HFFc6 (cell line): ENCODE measurements at places on chromosomes 3 and 15. TPM values are rescaled to one million over a fixed set of nuclear protein-coding genes. Genes with fewer than 3 reads are reported as not detected.

GRCh38 chr3:168037020-168037419 lies 58.7 kb downstream of the GOLIM4 start:
- DNase-seq, result no peak
- peaks cover 20% of the 10 kb centered on the region for H3K4me1 ChIP-seq
- no peaks in the 10 kb centered on the region for H3K27me3 ChIP-seq
- peaks cover 44% of the 10 kb centered on the region for H3K36me3 ChIP-seq
- H3K4me3 ChIP-seq, result no peak overlapping the region
- no peak overlapping the region for H3K27ac ChIP-seq

- DNase-seq, result peak; percentile 47
- peaks cover 2% of the 10 kb centered on the region; the same call in 1 of the 2 replicates for H3K27me3 ChIP-seq
- peaks cover 40% of the 10 kb centered on the region for H3K4me1 ChIP-seq
- no peaks in the 10 kb centered on the region for H3K36me3 ChIP-seq
- no peak overlapping the region for H3K4me3 ChIP-seq
Observed at GRCh38 chr3:106333911-106334618, 465.3 kb upstream of the CBLB start.

DNA sequence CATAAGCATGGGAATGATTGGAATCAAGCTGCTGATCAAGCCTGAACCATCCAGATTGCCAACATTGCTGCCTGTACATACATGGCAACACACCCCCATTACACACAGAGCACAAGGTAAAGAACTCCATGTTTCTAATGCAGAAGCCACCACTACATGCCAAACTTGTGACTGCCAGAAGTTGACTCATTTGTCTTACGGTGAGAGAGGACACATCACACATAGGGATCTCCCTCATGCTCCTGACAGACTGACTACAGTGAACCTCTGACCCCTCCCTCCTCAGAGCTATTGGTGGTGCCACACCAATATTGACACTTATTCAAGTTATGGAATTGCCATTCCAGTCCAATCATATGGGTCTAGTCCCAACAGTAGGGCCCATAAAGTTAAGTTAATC lies 42.3 kb downstream of the EFHB start:
- peak overlapping the region; percentile 9; the same call in 1 of the 2 replicates for H3K27ac ChIP-seq
- H3K27me3 ChIP-seq, result no peaks in the 10 kb centered on the region; the same call in 1 of the 2 replicates
- H3K4me1 ChIP-seq, result peaks cover 39% of the 10 kb centered on the region

- H3K4me3 ChIP-seq, result no peak overlapping the region
- no peak for DNase-seq
- no peaks in the 10 kb centered on the region for H3K36me3 ChIP-seq
- H3K27me3 ChIP-seq, result no peaks in the 10 kb centered on the region
- H3K4me1 ChIP-seq, result no peaks in the 10 kb centered on the region
Observed at GRCh38 chr3:74001436-74001835, 376.7 kb upstream of the PDZRN3 start.

DNA sequence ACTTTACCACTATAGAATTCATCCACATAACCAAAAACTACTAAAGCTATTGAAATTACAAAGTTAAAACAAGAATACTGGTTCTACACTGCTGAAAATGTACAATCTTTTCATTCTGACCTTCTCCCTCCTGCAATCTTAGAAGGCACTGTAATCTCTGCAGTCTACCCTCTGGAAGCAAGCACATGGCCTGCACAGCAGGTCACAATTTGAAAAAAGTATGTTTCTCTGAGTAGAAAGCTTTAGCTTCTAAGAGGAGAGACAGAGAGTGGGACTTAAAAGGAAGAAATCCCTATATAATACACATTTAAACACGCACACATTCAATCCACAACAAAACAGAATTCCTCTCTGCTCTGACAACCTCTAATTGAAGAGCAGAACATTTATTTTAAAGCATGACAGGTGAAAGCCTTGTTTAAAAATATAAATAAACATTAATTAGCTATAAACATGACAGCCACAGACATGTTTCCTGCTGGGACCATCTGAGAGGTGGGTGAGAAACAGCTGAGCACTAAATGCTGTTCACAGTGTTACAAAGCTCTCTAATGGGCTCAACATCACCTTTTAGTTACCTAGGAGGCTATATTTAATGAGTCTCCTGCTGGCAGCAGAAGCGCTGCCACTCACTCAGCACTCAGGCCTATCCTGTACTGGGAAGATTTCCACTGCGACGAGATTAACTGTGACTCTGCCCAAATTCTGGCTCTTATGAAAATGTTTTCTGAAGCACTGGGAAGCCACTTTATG lies 447.4 kb downstream of the AGBL1 start:
- H3K4me3 ChIP-seq, result no peak overlapping the region
- no peaks in the 10 kb centered on the region for H3K36me3 ChIP-seq
- H3K4me1 ChIP-seq, result no peaks in the 10 kb centered on the region
- H3K27ac ChIP-seq, result no peak overlapping the region
- DNase-seq, result no peak
- H3K27me3 ChIP-seq, result no peaks in the 10 kb centered on the region

GRCh38 chr3:117035745-117036144 lies 326.2 kb downstream of the TUSC7 start:
- no peaks in the 10 kb centered on the region for H3K36me3 ChIP-seq
- H3K27me3 ChIP-seq, result no peaks in the 10 kb centered on the region; the same call in 1 of the 2 replicates
- H3K27ac ChIP-seq, result no peak overlapping the region
- DNase-seq, result no peak

DNA sequence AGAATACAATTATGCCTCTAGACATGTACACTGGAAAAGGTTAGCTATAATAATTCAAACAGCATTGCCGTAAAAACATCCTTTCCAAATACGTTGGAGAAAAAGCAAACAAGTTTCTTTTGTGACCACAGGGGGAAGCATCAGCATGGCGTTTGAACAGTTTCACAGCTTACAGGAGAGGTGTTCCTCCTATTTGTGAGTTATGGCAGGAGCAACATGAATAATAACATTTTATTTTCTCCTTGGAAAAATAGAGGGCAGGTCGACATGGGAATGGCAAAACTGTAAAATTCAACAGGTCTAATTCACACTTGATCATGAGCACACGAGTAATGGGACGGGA lies 39.7 kb upstream of the GADL1 start:
- peaks cover 3% of the 10 kb centered on the region; the same call in 1 of the 2 replicates for H3K27me3 ChIP-seq
- peak; percentile 38 for DNase-seq
- H3K4me1 ChIP-seq, result peaks cover 10% of the 10 kb centered on the region
- no peak overlapping the region for H3K27ac ChIP-seq
- no peak overlapping the region; the same call in 1 of the 2 replicates for H3K4me3 ChIP-seq
- H3K36me3 ChIP-seq, result no peaks in the 10 kb centered on the region

GRCh38 chr15:57031082-57031481 lies 112.6 kb downstream of the TCF12 start:
- H3K4me1 ChIP-seq, result peaks cover 22% of the 10 kb centered on the region
- DNase-seq, result no peak
- H3K36me3 ChIP-seq, result no peaks in the 10 kb centered on the region; the same call in 1 of the 2 replicates
- no peaks in the 10 kb centered on the region for H3K27me3 ChIP-seq
- H3K27ac ChIP-seq, result no peak overlapping the region
- H3K4me3 ChIP-seq, result no peak overlapping the region

GRCh38 chr15:87549296-87549695 lies 707.2 kb downstream of the NTRK3 start:
- H3K27ac ChIP-seq, result no peak overlapping the region
- DNase-seq, result no peak
- peaks cover 2% of the 10 kb centered on the region; the same call in 1 of the 2 replicates for H3K27me3 ChIP-seq
- H3K36me3 ChIP-seq, result no peaks in the 10 kb centered on the region
- H3K4me3 ChIP-seq, result no peak overlapping the region

DNA sequence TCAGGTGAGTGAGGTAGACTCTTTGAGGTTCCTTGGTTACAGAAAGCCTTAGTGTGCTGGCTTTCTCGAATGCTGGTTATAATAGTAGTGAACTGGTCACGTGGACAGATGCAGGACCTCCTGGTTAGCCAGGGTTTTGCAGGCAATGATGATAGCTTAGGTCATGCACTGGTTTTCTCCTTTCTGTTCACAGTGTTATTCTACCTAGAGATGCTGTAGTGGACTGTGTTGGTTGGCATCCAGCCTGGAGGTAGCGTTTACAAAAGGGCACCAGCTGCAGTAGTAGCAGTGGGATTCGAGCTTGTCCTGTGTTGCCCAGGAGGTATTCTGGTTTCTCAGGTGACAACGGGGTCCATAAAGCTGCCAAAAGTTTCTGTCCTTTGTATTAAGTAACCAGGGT lies 27.0 kb downstream of the PCCB start:
- no peaks in the 10 kb centered on the region for H3K27me3 ChIP-seq
- H3K36me3 ChIP-seq, result peaks cover 49% of the 10 kb centered on the region
- no peak overlapping the region for H3K4me3 ChIP-seq

DNA sequence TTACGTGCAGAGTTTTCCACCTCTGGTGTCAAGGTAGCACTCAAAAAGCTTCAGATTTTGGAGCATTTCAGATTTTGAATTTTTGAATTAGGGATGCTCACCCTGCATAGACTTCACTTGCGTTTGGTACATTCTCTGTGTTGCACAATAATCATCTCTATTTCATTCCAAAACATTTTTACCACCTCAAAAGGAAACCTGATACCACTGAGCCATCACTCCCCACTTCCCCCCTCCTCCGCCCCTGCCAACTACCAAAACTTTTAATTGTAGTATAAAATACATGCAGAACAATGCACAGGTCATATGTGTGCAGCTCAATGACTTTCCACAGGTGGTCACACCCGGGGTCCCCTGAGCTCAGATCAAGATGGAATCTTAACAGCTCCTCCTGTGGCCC lies 208.8 kb downstream of the SV2B start:
- H3K27ac ChIP-seq, result no peak overlapping the region
- no peaks in the 10 kb centered on the region for H3K4me1 ChIP-seq
- DNase-seq, result no peak
- peaks cover 10% of the 10 kb centered on the region for H3K27me3 ChIP-seq

DNA sequence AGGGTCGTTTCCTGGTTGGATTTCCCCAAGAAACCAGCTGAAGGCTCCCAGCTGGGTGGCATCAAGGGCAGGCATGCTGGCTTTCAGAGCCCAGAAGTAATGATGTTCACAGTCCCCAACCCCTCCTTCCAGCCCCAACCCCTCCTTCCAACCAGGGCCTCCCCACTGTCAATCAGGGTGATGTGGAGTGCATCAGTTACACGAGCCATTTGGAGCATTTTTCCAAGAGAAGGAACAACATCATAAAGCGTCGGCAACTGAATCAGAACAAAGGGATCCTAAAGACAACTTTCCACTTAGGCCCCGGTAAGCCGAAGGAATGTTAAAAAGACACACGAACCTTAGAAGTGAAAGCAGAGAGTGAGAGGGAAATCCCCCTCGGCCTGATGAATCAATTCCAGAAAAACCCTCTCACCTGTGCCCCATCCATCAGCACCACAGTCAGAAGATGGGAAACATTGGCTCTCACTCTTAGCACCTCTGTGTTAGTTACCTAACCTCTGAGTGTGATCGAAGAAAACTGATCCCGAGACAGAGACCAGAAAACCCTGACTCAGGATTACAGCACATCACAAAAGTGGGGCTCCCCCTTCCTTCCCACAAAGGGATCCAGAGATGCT lies 101.2 kb upstream of the WNT5A start:
- peaks cover 15% of the 10 kb centered on the region; the same call in 1 of the 2 replicates for H3K4me1 ChIP-seq
- no peak overlapping the region for H3K27ac ChIP-seq
- H3K4me3 ChIP-seq, result no peak overlapping the region

- H3K36me3 ChIP-seq, result no peaks in the 10 kb centered on the region
- no peaks in the 10 kb centered on the region for H3K27me3 ChIP-seq
Observed at GRCh38 chr3:143763564-143764162, 84.6 kb downstream of the SLC9A9 start.

- no peak overlapping the region for H3K4me3 ChIP-seq
- H3K4me1 ChIP-seq, result no peaks in the 10 kb centered on the region
- H3K27me3 ChIP-seq, result no peaks in the 10 kb centered on the region; the same call in 1 of the 2 replicates
- H3K27ac ChIP-seq, result no peak overlapping the region
- no peaks in the 10 kb centered on the region for H3K36me3 ChIP-seq
- DNase-seq, result peak; percentile 0
Observed at GRCh38 chr3:18559331-18559842, 134.2 kb upstream of the SATB1 start.

DNA sequence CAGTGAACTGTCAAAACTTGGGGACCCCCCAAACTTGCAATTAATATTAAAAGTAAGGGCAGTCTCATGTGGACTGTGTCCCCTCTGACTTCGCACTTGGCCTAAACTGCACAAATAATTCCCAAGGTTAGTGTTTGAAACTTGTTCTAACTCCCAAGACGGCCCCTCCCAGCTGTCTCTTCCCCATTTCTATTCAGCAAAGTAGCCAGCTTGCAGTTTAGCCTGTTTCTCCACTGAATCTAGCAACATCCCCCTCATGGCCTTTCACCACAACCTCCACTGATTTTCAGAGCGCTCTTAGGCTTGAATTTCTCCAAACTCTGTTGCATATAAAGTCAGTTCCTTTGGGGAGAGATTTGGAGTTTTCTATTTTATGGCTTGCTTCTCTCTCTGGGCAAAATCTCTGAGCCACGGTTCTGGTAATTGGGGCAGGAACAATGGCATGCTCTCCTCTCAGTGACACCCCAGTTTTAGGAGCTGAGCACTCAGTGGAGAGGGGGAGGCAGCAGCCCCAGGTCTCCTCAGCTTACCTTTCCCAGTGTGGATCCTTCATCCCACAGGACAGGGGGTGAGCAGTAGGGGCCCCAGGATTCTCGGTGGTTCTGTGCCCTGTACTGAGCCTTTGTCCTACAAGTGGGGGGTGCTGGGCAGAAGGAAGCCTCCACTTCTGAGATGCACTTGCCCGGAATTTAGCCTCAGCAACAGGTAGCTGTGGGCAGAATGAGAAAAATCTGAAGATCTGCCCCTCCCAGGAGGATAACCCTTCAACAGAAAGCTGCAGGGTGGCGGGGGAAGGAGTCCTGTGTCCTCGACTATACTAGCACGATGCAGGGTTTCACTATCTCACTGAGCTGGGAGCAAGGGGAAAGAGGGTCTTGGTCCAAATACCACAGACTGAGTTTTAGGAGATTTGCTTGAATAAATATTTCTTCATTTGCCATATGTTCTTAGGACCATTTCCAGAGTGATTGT lies 39.3 kb upstream of the GATA2 start:
- H3K36me3 ChIP-seq, result no peaks in the 10 kb centered on the region; the same call in none of the 2 replicates
- no peak overlapping the region for H3K4me3 ChIP-seq
- H3K27ac ChIP-seq, result no peak overlapping the region
- H3K27me3 ChIP-seq, result peaks cover 35% of the 10 kb centered on the region
- no peak for DNase-seq
- H3K4me1 ChIP-seq, result no peaks in the 10 kb centered on the region

The TGM5 gene
- not detected in 3 replicates for total RNA-seq

The THSD4 gene
- 34.0 to 36.7 TPM (median 36.3 TPM) in 3 replicates for total RNA-seq

The PPM1M gene
- 20.8 to 23.9 TPM (median 22.8 TPM) in 3 replicates for total RNA-seq

The RAB6B gene
- total RNA-seq, result 2.2 to 6.2 TPM (median 6.0 TPM) in 3 replicates
